ENCODE measurements at places on chromosomes 4 and X. TPM values are rescaled to one million over a fixed set of nuclear protein-coding genes. Genes with fewer than 3 reads are reported as not detected.

- DNase-seq: no peak
These were observed 16.1 kb downstream of the FAM120C start for GRCh38 chrX:54166915-54167314.

- DNase-seq: no peak
These were observed 667.5 kb downstream of the GRXCR1 start for GRCh38 chr4:43560047-43560446.

- no peak for DNase-seq
These were observed 338.3 kb upstream of the FSTL5 start for GRCh38 chr4:162502109-162502508.

DNA sequence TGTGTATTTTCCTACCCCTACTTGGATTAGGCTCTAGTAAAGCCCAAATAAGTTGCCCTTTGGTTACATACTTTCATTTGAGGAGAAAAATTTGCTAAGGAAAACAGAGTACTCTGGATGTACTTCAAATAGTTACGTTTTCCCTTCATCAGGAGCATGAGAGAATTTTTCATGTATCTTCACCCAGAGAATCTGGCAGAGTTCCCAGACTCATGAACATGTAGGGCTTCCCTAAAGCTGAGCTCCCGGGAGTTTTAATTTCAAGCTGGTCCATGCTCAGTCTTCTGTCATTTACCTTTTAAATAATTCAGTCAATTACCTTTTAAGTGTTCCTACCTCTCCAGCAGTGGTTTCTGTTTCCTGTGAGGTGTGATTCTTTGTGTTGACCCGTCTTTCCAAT lies 367.5 kb upstream of the GRID2 start:
- DNase-seq: no peak

GRCh38 chrX:18179446-18179845 lies 41.2 kb downstream of the BEND2 start:
- no peak for DNase-seq

DNA sequence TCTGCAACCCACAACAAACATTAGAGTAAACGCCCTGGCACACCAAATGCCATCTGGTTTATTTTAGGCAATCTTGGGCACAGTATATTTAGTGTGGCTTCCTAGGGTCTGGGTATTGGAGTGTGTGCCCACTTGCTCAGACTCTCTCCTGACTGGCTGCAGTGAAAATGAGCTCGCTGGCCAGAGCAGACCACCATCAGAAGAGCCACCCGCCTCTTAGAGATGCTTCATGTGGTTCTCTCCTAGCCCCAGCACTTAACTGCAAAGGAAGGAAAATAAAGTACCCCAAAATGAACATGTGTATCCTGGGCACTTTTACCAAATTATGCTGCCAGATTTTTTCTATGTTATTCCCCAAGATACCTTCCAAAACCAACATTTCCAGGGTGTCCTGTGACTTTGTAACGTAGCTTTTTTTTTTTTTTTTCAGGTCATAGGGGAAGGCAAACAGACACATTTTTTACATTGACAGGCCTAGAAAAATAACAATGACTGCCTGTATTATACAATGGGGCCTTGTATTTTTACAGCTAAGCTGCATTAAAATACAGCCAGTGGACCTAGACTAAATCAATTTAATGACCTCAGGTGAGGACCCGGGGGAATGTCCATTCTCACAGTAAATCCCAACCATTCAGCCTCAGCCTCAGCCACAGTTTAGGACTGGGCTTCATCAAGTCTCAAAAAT lies 193.7 kb downstream of the RASL11B start:
- DNase-seq: no peak

GRCh38 chr4:122715221-122715620 lies 17.3 kb upstream of the BBS12 start:
- DNase-seq: no peak

GRCh38 chr4:123817025-123817688 lies 420.6 kb downstream of the SPRY1 start:
- DNase-seq: no peak

DNA sequence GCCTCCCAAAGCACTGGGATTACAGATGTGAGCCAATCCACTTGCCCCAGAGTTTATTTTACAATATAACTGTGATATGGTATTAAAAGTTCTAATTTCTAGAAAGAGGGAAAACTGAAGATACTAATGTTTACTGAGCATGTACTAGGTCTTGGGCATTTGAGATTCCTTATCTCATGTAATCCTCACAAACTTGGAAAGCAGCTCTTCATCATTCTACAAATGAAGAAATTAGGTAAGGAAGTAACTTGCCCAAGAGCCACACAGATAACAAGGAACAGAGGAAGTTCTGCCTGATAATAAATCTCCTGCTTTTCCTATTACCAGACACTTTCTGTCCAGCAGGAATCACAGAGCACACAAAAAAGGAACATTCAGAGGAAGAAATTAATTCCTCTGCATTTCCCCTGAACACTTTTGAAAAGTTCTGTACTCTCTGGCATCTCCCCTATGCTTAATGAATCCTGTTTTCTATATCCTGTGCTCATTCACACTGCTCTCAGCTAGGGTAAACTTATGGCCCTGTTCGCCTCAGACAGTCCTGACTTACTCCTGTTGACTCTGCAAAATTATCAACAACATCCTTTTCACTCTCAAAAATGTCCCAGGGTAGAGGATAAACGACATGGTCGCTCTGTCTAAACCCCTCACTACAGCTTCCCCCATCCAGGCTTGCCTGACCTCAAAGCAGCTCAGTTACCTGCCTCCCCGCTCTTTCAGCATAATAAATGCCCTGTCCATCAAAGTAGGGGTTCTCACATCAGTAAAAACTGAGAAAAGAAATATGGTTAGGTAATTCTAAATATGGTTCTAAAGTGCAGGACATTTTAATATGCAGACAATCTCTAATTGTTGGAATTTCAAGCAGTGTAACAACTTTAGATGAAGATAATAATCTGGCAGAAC lies 13.6 kb downstream of the SH3RF1 start:
- no peak for DNase-seq

- DNase-seq: no peak
These were observed 168.0 kb downstream of the GALNTL6 start for GRCh38 chr4:171981185-171981584.

DNA sequence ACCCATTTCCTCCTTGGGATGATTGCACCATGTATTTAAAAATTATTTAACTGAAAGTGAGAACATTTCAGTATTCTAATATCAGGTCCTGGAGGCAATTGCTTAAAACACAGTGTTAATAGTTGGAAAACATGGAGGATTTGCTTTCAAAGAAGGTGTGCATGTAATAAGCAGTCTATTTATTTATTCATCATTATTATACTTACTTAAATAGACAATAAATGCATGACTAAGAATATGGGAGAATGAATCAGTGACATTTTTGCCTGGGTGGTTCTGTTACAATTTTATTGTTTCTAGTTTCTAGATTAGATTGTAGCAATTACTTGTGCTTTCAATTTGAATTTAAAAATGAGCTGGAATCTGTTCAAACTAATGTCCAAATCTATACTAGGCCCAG lies 145.5 kb downstream of the AREG start:
- no peak for DNase-seq

DNA sequence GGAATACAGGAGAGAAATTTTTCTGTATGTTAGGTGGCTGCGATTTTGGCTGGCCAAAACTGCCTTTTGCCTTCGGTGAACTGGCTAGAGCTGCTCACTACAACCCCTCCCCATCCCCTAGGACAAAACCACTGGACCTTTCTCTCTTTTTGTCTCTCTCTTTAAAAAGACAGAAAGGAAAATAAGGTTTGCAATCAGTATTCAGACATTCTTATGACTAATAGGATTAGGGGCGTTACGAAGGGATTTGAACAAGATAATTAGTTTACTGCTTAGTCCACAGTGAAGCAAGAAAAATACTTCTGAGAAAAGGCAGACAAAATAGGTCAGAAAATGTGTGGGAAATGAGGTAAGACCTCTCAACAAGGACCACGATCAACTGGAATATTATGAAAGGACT lies 180.4 kb downstream of the SLIT2 start:
- DNase-seq: no peak

DNA sequence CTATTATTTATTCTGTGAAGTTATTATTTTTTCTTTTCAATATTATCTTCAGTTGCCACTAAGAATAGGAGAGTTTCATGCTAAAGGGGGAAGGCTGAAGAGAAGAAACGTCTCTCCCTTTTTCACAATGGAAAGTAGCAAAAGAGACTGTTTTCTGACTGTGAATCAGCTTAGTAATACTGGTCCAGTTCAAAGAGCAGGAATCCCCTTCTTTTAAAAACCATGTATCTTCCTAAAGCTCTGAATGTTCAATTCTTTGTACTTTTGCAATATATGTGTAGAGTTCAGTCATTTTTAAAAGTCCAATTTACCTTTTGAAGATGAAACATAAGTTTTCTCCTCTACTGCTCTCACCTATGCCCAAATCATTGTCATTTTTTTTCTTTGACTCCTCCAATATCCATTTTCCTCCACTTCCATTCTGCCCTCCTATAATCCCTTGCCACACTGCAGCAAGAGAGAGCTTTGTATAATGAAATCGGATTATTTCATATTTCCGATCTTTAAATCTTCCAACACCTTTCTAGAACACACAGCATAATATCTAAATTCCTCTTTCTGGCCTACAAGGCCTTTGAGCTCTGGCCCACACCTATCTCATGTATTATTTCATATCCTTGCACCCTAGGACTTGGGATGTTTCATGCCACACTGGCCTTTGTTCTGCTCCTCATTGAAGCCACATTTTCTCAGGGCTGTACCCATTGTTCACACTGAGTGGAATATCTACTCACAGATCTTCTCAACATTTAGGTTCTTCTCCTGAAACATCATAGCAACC lies 195.3 kb downstream of the CAMK2D start:
- DNase-seq: no peak

- peak; percentile 71 for DNase-seq
These were observed 21.9 kb downstream of the ATP2B3 start for GRCh38 chrX:153539171-153539978.

DNA sequence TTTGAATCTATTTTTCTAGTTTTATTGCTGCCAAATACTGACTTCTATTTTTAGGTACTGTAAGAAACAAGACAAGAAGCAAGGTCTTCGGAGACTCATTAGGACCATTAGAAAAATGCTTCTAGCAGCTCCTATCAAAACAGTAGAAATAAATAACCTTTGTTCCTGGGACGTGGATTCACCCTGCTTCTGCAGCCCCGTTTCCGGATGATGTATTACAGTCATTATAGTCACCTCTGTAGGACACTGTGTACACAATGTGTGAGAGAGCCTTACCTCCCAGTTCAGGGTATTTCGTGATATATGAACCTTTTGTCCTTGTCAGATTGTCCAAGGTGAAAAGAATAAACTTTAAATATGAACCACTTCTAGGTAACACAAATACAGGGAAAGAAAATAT lies 484.0 kb upstream of the TECRL start:
- no peak for DNase-seq

- no peak for DNase-seq
These were observed 105.8 kb upstream of the MAGEB18 start for GRCh38 chrX:26032111-26032912.

DNA sequence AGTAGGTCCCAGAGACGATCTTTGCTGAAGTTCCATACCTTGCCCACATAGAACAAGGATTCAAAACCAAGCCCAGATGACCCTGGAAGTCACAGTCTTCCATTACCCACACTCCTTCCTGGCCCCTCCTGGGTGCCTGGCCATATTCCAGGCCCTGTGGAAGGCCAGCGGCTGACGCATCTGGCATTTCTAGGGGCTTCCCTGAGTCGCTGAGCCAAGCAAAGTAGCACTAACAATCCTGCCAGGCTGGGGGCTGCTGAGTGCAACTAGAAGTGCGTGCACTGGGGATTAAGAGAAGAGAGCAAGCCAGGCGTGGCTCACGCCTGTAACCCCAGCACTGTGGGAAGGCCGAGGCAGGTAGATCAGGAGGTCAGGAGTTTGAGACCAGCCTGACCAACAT lies 175.2 kb upstream of the CPEB2 start:
- DNase-seq: no peak

GRCh38 chrX:56308726-56309125 lies 76.6 kb downstream of the KLF8 start:
- DNase-seq: no peak

- peak; percentile 81 for DNase-seq
These were observed at the start of gene FAM241A for GRCh38 chr4:112145326-112145789. Gene FAM241A (plus strand): TSS chr4:112145454. CDS start chr4:112145581, 127 bp downstream.

- no peak for DNase-seq
These were observed 206.3 kb downstream of the CBR4 start for GRCh38 chr4:168803732-168804131.

- DNase-seq: no peak
These were observed 718 bp downstream of the RAB40A start for GRCh38 chrX:103518571-103518970.

GRCh38 chrX:41862562-41863184 lies 60.7 kb downstream of the CASK start:
- DNase-seq: no peak

- no peak for DNase-seq
These were observed 36.5 kb downstream of the TBC1D9 start for GRCh38 chr4:140719686-140720085.

DNA sequence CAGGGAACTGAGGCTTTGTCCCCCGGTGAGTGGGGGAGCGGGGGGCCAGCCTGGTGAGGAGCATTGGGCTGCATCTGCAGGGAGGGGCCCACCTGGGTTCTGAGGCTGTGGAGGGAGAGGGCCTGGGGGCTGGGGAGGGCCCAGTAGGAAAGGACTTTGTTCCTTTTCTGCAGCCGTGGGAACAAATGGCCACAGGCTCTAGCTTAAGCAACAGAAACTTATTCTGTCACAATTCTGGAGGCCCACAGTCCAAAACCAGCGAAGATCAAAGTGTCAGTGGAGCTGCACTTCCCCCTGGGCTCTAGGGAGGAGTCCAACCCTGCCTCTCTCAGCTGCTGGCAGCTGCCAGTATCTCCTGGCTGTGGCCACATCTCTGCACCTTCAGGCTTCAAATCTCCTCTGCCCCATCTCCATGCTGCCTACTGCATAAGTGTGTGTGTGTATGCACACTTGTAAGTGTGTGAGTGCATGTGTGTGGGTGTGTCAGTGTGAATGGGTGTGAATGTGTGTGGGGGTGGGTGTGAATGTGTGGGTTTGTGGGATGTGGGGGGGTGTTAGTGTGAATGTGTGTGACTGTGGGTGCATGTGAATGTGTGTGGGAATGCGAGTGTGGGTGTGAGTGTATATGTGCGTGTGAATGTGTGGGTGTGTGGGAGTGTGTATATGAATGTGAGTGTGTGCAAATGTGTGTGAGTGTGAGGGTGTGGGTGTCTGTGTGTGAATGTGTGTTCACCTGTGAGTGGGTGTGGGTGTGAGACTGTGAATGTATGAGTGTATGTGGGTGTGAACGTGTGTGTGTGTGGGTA lies 204.5 kb upstream of the PSAPL1 start:
- DNase-seq: no peak

Gene HSFX1
- 6.7 TPM for total RNA-seq

Gene DMRTC1
- total RNA-seq: 1.7 TPM

Gene SMARCA1
- 46.0 TPM for total RNA-seq

Gene EDA
- total RNA-seq: 4.2 TPM

Gene SPANXA1
- not detected for total RNA-seq

Gene TLR10
- 0.94 TPM for total RNA-seq

Gene RAB40A
- 3.9 TPM for total RNA-seq

Gene BTC
- 1.2 TPM for total RNA-seq

Gene RS1
- not detected for total RNA-seq

Gene HSD17B13
- 1.3 TPM for total RNA-seq

Gene GAGE12E
- total RNA-seq: not detected

Gene RIBC1
- total RNA-seq: 1.6 TPM
